ENCODE measurements at places on chromosomes 3 and 15.

DNA sequence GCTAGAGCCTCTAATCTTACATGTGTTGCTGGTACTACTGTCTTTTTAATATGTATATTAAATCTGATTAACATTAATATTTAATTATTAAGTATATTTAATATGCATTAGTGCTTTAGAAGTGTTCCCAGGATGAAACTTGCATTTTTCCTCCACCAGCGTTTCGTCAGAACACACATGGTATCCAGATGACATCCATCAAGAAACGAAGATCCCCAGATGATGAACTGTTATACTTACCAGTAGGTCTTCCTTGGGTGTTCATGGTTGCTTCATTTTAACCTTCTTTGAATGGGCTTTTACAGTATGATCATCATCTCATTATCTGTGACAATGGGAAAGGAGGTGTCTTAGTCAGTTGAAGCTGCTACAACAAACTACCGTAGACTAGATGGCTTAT, 238.0 kb downstream of the TP63 start:
- DNase-seq: no peak

- DNase-seq: no peak
Measured at GRCh38 chr3:136671921-136672320, 80.3 kb downstream of the STAG1 start.

DNA sequence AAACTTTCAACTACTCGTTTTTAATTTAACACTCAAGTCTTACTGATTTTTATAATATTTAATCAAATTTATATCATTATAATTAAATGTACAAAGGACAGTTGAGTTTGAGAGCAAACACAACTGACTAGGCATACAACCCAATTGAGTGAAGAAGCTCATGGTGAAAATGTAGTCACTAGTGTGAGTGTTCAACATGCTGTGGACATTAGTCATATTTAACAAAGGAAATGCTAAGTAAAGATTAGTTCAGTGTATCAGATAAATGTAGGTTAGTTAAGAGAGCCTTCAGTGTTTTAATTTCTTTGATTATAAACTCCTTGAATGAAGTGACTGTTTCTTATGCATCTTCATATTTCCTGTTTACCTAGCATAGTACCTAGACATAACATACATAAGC, 444.2 kb upstream of the GOLIM4 start:
- no peak for DNase-seq

DNA sequence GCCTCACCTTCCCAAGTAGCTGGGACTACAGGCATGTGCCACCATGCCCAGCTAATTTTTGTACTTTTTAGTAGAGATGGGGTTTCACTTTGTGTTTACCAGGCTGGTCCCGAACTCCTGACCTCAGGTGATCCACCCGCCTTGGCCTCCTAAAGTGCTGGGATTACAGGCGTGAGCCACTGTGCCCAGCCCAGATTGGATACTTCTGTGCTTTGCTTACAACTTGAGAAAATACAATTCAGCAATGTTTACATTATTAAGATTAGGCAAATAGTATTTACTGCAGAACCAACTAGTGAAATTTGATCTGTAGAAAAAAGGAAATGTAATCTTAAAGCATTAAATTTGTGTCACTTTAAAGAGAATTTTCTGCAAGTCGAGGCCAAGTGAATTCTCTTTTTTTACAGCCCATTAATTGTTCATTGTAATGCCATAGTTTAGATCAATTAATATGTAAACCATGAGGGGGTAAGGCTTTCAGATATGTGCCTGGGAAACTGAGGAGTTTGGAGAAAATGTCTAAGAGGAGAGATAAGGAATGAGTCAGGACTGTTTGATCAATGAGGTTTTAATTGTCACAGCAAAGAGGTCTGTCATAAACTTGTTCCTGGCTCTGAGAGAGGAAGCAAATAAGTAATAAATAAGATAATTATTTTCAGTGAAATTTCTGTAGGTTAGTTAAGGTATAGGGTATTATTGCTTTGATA, 15.3 kb downstream of the PYDC2 start:
- no peak for DNase-seq

DNA sequence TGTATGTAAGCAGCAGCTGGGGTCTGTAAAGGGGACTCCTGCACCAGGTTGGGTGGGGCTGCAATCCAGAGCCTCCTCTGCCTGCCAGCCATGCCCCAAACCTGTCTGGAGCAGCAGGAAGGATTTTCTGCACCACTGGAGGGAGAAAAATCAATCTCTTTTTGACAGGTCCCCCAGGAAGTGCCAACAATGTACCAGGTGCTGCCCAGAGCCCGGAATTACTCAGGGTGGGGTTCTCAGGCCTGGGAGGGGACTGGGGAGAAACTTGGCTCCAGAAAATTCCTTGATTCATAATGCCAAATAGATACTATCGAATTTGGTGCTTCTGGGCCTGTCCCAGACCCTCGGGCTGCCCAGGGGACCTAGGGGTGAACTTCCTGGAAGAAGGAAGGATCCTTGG, 52.6 kb downstream of the WNT7A start:
- no peak for DNase-seq

GRCh38 chr15:89096664-89097063, 8.4 kb downstream of the ABHD2 start:
- no peak for DNase-seq

GRCh38 chr3:50194903-50195500, 3.6 kb downstream of the GNAT1 start:
- no peak for DNase-seq

GRCh38 chr3:69510481-69511030, 124.7 kb upstream of the FRMD4B start:
- no peak for DNase-seq

- no peak for DNase-seq
Measured at GRCh38 chr15:97317163-97317562, 643.3 kb upstream of the ARRDC4 start.

DNA sequence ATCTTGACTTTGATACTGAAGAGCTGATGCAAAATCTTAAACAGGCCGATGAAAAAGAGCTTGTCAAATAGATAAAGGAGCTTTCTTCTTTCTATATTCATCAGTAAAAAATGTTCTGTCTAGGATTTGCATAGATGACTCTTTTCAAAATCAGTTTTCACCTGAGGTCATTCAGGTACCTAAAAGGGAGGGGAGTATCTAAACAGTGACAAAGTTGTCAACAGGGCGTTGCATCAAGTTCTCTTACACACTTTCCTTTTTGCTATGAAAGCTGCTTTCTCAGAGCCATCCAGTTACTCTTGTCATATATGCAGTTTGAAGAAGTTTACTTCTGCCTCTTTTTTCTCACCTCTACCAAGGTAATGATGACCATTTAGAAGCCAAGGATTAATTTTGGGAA, 60.0 kb downstream of the AKAP13 start:
- no peak for DNase-seq

Measured in large intestine (tissue), 12 donors.